Mesendoderm (in vitro differentiated cells): ENCODE measurements at places on chromosomes 6 and 20.

GRCh38 chr6:116291701-116292396 is 12.1 kb upstream of the TSPYL1 start:
- DNase-seq: no peak

GRCh38 chr6:105642708-105643107 is 239.8 kb upstream of the PREP start:
- DNase-seq: no peak

GRCh38 chr6:74091136-74091793 is 395.3 kb downstream of the CD109 start:
- peak; percentile 55 for DNase-seq

DNA sequence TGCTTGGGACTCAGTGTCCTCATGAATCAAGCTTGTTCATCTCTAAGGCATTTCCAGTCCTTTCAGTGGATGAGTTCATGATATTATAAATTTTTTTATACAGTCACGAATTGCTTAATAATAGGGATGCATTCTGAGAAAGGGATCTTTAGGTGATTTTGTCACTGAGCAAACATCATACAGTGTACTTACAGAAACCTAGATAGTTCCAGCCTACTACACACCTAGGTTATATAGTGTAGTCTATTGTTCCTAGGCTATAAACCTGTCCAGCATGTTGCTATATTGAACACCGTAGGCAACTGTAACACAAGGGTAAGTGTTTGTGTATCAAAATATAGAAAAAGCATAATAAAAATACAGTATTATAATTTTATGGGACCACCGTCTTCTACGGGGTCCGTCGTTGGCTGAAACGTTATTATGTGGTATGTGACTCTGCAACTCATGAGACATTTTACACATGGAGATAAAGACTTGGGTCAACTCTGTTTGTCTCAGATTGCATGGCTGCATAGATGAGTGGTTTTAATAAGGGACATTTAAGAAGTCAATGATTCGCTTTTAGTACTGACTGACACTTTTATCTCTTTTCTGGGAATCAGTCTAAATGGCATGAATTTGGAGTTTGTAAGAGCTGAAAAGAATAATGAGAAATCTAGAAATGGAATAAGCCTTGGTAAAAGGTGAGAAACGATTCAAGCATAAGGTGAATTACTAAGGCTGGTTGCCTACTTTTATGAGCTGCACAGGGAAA is 33.2 kb downstream of the CLIC5 start:
- DNase-seq: no peak

GRCh38 chr6:97630604-97631003 is 347.6 kb upstream of the MMS22L start:
- no peak for DNase-seq
